GM03348 (cell line): ENCODE measurements at places on chromosomes 11 and 22.
A peak's percentile ranks its signal among the peaks of the same experiment; 100 is the strongest.

DNA sequence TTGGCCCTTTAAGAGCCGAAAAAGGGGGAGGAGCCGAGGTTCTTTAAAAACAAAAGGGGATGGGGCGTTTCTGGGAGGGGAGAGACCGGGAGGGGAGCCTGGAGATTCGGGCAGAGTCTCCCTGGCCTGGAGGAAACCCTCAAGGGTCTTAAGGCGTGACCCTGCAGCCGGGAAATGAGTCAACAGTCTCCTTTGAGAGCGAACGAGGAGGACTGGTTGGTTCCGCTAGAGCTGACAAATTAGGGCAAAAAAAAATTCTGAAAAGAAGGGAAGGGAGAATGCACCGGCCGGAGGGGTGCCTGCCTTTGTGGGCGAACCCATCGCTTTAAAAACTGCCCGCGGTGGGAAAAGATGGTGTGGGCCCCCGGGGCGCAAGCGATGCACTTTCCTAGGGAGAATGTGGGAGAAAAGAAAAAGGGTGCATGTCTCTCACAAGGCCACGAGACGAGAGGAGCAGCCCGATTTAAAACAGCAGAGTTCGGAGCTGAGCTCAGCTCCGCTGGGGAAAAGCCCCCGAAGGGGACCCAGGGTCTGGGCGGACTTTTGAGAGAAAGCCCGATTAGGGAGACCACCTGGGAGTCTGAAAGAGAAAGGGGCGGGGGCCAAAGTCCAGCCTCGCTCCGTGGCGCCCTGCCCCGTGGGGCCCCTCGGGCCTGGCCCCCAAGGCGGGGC, 874 bp downstream of the ZFTA start:
- peak; percentile 88 for DNase-seq

GRCh38 chr11:31045335-31045734, 324.2 kb downstream of the DCDC1 start:
- DNase-seq: no peak

DNA sequence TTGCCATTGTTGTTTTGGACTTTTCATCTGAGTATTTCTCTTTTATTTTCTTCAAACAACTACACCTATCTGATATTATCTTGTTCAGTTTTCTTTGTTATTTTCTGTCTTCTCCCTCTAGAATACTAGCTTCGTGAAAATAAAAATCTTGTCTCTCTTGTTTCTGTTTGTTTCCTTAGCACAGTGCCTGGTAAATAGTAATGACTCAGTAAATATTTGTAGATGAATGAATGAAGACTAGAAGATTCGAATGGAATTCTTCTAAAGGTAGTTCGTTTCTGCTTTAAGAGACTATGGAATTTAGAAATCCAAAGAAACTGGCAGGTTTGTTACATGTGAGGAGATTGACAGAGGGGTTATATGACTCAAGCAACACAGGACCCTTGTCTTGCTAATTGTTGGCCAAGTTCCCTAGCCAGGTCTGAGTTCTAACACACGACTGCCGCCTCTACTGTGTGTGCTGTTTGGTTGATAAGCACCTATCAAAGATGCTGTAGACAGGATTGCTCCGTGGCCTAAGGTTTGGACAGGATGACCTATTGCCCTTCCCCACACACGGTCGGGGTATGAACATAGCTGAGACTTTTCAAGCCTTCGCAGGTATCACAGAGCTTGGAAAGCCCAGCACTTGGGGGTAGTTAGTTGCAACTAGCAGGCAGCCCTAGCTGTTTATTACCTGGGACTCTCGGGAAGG, 831 bp upstream of the TMEM135 start:
- no peak for DNase-seq

- no peak for DNase-seq
Measured at GRCh38 chr11:131954146-131954545, 583.7 kb downstream of the NTM start.

- no peak for DNase-seq
Measured at GRCh38 chr22:48863965-48864528, 963.6 kb downstream of the BRD1 start.

GRCh38 chr11:16403851-16404250, 47.5 kb upstream of the SOX6 start:
- no peak for DNase-seq

DNA sequence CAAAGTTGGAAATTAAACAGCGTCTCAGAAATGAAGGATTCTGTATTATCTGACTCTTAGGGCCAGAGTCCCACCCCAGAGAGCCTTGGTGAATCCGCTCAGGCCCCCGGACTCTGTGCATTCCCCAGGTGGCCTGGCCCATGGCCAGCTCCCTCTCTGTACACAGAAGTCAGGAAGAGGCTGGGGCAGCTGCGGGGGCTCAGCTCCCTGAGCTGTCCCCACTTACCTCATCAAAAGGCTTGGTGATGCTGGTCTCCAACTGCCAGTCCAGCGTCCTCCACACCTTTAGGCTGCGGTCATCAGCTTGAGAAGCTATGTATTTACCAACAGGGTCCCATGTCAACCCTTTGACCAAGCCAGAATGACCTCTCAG, 35.0 kb downstream of the HIRA start:
- DNase-seq: no peak

DNA sequence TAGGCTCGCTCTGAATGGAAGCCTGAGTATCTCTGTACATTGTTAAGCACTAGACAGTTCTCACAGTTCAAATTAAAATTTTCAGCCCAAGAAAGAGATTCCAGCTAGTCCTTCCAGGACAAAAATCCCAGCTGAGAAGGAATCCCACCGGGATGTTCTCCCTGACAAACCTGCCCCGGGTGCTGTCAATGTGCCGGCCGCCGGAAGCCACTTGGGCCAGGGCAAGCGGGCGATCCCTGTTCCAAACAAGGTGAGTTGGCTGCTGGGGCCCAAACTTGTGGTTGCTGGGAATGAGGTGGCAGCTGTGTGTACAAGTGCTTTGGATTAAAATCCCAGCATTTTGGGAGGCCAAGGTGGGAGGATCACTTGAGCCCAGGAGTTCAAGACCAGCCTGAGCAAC, 15.4 kb downstream of the GTSE1 start:
- no peak for DNase-seq
